ENCODE measurements at places on chromosomes 11 and 22.

DNA sequence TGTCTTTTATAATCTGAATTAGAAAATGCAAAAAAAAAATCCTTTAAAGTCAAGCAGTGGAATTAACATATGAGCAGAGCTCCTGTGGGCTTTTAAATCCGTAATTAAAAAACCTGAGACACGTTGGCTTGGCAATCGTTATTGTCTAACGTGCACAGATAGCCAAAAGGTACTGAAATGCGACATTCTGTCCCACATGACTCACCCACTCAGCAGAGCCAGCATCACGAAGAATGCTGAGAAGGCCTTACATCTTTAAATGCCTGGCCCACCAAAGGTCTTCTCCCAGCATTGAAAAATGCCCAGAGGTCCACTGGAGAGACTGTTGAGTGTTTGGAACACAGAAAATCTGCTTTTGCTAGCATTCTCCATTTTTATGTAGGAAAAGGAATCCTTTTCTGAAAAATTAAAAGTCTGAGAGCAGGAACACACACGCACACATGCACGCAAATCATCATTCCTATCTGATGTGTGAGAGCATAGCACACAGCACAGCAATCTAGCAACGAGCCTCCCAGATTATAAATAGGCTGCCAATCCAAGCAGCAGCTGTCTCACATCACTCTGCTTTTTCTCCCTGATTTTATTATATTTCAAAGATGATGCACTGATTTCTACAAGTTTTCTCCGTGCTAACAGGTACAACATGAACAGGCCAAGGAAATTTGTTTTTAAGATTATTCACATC lies 94.5 kb downstream of the PHF21A start:
- no peak for DNase-seq

- no peak for DNase-seq
Observed at GRCh38 chr11:115911613-115912346, 407.6 kb upstream of the CADM1 start.

GRCh38 chr11:6568191-6568918 lies 35.1 kb downstream of the RRP8 start:
- DNase-seq = no peak

DNA sequence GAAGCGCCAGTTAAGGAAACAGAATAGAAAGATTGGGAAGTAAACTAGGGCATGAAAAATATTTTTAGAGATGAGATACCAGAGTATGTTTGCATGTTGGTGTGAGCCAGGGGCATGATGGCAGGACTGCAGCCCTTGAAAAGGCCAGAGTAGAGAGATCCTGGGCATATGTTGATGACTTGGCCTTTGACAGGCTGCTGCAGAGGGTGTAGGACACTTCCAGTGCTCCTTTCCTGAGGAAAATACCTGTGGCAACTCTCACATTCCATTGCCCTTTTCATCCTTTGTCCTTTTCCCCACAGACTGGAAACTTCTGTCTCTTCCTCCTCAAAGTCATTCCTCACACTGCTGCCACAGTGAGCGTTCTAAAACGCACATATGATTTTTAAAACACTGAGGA lies 150.7 kb upstream of the CCDC90B start:
- DNase-seq = no peak

GRCh38 chr22:48334971-48335370 lies 1492.7 kb downstream of the BRD1 start:
- no peak for DNase-seq

DNA sequence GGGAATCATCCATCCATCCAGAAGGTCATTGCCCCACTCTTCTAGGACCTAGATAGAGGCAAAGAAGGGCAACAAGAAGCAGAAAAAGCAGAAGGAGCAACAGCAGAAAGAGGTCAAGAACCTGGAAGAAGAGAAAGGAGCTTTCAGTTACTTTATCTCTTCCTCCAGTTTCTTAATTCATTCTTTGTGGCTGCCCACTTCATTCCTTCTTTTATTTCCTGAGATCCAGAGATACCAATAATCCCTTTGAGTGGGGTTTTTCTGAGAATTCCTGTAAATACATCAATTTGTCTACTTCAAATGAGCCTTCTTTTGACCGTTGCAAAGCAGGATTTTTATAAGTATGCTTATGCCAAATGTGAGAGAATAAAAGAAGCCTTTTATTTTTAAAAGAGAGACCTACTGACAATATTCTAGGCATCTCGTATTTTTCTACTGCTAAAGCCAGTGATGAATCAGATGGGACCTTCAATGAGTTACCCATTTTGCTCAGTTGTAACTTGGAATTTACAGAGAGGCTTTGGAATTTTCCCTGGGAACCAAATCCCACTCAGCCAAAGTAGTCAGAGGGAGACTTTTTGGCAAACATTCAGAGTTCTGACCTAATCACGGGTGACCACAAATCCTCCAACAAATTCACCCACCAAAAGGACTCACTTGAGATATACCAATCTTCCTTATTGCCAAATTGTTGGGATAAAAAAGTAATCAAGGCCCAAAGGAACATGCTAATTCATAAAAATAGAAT lies 54.9 kb downstream of the ZC3H12C start:
- DNase-seq = no peak

DNA sequence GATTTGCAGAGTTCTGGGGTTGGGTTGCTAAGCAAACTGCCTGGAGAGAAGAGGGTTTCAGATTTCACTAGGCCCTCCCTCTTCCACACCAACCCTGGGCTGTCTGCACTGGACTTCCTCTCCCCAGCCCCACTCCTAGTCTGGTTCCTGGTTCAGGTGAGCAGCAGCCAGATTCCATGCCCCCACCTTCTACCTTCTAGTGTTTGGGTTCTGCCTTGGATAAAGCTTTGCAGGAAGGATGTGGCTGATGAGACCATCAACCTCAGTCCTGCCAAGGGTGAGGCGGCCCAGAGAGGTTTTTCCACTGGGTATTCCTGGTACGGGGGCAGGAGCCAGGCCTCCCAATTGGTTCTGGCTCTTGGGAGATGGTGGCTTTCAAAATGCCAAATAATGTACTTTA lies 68.3 kb downstream of the BCR start:
- DNase-seq = no peak

GRCh38 chr22:48171271-48171691 lies 1408.8 kb downstream of the TBC1D22A start:
- no peak for DNase-seq

GRCh38 chr22:22450343-22450839 lies 58.2 kb downstream of the ZNF280B start:
- no peak for DNase-seq

GRCh38 chr11:134503596-134503995 lies 91.6 kb upstream of the B3GAT1 start:
- DNase-seq = no peak

GRCh38 chr11:35235936-35236666 lies 97.1 kb downstream of the CD44 start:
- DNase-seq = peak; percentile 67

DNA sequence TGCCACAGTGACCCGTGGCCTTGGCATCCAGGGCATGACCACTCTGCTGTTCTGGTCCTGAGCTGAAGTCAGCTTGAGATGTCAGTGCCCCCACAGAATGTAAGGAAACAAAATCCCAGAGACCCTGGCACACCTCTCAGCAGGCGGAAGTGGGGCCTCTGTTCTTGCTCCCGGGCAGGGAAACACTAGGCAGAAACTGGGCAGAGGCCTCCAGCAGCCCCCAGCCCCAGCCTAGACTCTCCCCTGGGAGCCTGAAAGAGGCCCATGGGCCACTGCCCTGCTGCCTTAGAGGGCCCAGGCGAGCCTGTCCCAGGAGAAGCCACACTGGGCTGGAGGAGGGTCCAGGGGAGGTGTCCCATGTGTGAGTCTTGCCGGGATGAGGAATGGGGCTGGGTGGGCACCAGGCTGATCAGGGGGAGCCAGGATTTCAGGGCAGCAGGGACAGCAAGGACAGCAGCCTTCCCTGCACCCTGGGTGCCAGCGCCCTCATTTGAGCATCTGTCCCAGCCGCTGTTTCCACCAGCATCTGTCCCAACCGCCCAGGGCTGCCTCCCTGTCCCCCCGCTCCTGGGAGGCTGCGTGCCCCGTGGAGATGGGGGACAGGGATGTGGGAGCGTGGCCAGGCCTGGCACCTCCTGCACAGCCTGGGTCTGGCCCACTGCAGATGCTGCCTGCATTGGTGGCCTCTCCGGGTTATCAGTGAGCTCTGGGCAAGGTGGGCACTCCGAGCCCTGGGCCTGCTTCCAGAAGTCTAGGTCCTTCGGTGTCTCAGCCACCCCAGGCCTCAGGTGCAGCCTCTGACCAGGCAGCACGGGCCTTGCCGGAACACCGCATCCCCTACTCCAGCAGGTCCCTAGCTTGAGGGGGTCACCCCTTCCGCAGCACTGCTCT lies 1072.4 kb downstream of the BRD1 start:
- no peak for DNase-seq

DNA sequence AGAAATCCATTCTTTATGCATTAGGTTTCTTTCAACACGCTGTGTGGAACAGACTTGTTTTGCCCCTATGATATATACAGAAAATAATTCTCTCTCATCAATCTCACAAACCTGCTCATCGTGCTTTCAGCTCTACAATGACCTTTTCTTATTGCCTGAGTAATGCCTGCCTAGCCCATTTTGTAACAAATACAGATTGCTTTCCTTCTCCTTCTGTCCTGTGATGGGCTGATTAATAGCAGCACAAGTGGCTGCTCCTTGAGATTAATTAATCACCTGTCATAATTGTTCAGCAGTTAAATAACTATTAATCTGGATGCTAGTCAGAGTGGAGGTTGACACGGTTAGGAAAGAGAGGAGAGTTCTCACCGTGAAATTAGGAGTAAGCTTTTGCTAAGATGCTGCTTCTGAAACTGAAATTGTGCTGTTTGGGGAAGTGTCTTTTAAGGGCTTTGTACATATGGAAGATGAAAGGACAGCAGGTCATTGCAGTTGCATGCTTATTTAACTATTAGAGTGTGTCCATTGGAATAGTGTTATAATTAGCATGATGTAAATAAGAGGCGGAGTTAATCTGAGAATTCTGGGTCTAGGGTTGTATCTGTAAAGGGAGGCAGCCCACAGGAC lies 1430.5 kb downstream of the FAM181B start:
- DNase-seq = no peak

- no peak for DNase-seq
Observed at GRCh38 chr11:73292525-73292894, 15.6 kb upstream of the ARHGEF17 start.

- DNase-seq = no peak
Observed at GRCh38 chr11:45670386-45671135, 5.1 kb upstream of the CHST1 start.

- DNase-seq = peak; percentile 26
Observed at GRCh38 chr22:46660604-46661201, 40.5 kb downstream of the GRAMD4 start.

GRCh38 chr11:80432057-80432456 lies 991.2 kb upstream of the TENM4 start:
- DNase-seq = no peak

DNA sequence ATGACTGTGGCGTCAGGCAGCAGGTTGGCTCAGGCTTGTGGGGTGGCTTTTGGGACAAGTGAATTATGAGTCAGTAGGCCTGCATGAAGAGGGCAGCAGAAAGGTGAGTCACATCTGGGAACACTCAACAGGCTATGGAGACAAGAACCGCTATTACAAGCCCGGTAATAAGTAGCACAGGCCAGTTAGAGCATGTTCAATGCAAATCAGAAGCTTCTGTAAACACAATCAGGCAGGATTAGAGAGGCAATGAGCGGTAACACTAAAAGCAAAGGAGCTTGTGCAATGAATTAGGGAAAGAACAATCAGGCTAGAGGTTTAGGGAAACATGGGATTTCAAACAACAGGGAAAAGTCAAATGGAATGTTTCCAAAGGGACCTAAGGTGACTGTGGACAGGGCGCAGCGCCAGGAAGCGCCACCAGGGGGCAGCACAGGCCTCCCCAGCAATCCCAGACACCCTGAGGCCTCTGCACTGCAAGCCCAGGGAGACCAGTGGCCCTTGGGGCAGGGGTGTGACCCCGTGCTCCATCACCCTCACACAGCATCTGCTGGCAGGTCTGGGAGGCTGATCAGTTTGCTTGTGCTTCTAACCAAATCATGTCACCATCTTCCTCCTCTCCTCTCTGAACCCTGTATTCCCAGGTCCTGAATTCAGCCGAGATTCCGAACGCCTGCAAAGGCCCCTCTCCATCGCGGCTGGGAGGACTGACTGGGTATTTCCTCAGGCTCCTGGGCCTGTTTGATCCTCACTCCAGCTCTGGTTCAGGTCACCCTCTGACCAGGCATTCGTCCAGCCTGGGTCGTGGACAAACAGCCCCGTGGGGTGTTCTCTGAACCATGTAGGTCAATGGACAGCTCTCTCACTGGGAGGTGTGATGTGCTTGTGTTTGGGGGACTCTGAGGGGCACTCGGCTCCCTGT lies 50.0 kb downstream of the C11orf58 start:
- DNase-seq = peak; percentile 48

GRCh38 chr11:69718147-69718546 lies 14.3 kb upstream of the FGF19 start:
- no peak for DNase-seq

GRCh38 chr11:17753153-17753552 lies 18.6 kb downstream of the KCNC1 start:
- no peak for DNase-seq

GRCh38 chr11:35107861-35108260 lies 31.1 kb upstream of the CD44 start:
- no peak for DNase-seq

GRCh38 chr11:30533445-30533947 lies 52.7 kb downstream of the MPPED2 start:
- no peak for DNase-seq

- DNase-seq = no peak
Observed at GRCh38 chr11:62843466-62843865, 4.1 kb upstream of the WDR74 start.

- no peak for DNase-seq
Observed at GRCh38 chr22:42022162-42022847, 23.7 kb downstream of the WBP2NL start.

GRCh38 chr11:44037658-44037998 lies 10.2 kb upstream of the ACCSL start:
- DNase-seq = no peak

DNA sequence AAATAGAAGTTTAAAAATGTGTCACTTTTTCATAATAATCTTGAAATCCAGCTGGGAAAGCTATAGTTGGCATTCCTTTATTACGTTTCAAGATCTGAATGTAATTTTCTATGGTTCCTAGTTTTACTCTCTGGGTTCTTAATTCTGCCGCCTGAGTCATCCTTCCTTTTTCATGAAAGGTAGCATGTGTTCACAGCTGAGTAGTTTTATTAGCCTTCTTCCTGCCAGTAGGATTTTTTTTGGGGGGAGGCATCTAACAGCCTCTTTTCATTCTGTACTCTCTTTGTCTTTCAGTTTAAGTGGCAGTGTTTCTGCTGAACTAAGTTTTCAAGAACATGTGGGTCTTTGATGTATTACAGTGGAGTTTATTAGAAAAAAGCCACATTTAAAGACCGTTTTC lies 36.5 kb downstream of the OR2AG2 start:
- no peak for DNase-seq

- no peak for DNase-seq
Observed at GRCh38 chr22:43859621-43860020, 2.7 kb downstream of the SULT4A1 start.

DNA sequence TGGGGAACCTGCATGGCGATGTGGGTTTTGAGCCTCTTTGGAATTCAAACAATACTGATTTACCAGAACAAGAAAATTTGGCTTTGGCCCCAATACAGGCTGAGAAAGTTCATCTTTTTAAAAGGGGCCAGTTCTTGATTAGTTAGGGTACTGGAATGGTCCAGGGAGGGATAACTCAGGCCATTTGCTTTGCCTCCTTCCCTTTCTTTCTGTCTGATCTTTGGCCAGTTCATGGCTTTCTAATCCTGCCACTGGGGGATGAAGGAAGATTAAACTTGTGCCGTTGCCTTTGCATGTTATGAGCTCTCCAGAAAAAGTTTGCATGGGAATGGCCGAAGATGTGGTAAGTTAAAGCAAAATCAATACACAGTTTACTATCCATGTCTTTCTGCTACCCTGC lies 78.4 kb downstream of the ADAMTS15 start:
- DNase-seq = no peak

- no peak for DNase-seq
Observed at GRCh38 chr11:114185436-114185835, 110.8 kb upstream of the NNMT start.

Measured in activated CD4-positive, alpha-beta T cell treated with anti-CD3 and anti-CD28 coated beads, Interleukin-2, amount 50 U/mL, for 1 hour (primary cell).